Activated T-cell treated with anti-CD3 and anti-CD28 coated beads, Interleukin-2, amount 50 U/mL, for 72 hours (primary cell): ENCODE measurements at places on chromosomes 6 and 20. TPM values are rescaled to one million over a fixed set of nuclear protein-coding genes. Genes with fewer than 3 reads are reported as not detected.

DNA sequence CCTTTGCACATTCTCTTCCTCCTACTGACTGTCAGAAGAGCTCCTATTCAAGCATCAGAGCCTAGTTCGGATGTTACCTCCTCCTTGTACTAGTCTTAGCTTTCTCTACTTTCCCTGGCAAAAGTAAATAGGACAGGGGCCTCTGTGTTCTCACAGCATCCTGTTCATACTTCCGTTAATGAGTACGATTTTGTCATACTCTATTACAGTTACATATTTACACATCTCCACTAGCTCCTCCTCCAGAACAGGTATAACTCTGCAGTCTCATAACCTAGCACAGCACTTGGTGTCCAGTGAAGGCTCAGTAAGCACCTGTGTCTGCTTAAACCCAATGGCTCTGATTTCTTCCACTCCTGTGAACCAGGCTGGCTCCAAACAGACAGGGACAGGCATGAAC, 7.0 kb downstream of the ELMO2 start:
- no peak for DNase-seq

DNA sequence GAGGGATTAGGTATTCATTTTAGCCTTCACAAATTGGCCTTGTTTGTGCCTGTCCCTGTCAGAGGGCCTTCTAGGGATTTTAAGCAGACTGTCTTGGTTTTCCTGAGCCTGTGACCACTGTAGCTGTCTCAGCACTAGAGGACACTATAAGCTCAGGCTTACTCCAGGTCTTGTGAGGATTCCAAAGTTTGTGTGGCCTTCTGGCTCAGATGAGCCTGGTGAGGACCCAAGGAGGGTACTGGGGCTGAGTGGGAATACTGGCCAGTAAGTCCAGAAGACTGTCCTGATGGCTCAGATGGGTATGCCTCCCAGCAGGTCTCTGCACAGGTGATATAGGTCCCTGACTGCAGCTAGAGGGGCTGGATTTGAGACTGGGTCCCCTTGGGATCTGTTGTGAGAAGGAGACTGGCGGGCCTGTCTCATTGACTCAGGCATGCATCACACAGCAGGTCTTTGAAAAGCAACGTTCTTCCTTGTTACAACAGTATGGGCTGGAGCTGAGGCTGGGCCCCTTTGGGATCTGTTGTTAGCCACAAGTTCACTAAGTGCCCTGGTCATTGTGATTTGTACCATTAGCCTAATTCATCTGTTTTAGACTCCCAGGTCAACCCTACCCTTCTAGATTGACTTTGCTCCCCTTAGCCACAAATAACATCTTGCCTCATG, 26.3 kb upstream of the TFB1M start:
- DNase-seq, result no peak

ZNF311 gene
- 2.1 TPM for total RNA-seq

SLC44A4 gene
- 0.22 TPM for total RNA-seq
